Stimulated activated naive CD4-positive, alpha-beta T cell (primary cell): ENCODE measurements at places on chromosomes 2 and 18.

- DNase-seq = no peak
These were observed 76.8 kb downstream of the ALPK2 start for GRCh38 chr18:58552057-58552461.

GRCh38 chr2:127563458-127564428 lies 28.3 kb downstream of the MYO7B start:
- no peak for DNase-seq

DNA sequence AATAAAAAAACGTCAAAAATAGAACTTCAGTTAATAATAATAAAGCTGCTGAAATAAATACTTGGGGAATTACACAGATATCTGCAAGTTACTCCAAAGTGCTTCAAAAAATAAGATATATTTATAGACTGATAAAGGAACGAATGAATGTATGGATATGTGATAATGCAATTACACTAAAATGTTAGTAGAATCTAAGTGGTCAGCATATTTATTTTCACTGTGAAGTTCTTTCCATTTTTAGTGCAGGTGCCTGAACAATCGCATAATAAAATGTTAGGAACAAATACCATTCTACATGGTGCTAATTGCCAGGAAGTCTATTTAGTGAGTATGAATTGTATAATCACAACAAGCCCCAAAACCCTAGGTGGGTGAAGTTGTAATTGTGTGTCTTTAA lies 169.6 kb upstream of the RGPD4 start:
- no peak for DNase-seq

GRCh38 chr2:226658555-226658954 lies 141.1 kb downstream of the IRS1 start:
- DNase-seq = no peak

DNA sequence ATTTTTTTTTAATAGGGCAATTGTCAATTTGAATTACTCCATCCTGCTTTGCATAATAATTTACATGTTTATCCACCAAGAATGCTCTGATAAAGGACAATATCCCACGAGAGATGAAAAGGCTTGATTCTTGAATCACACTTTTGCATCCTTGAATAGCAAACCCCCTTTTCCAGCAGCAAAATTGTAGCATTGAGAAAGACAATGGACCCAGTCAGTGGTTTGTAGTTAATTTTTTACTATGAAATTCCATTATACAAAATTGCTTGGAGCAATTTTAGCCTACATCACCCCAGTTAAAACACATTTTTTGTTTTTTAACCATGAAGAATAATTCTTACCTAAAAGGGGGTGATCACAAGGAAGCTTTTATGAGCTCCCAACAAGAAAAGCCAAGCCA lies 255.1 kb downstream of the RND3 start:
- no peak for DNase-seq

- DNase-seq = no peak
These were observed 149.0 kb upstream of the KCTD1 start for GRCh38 chr18:26697186-26697884.

- no peak for DNase-seq
These were observed 317.0 kb downstream of the GALR1 start for GRCh38 chr18:77566604-77567003.

DNA sequence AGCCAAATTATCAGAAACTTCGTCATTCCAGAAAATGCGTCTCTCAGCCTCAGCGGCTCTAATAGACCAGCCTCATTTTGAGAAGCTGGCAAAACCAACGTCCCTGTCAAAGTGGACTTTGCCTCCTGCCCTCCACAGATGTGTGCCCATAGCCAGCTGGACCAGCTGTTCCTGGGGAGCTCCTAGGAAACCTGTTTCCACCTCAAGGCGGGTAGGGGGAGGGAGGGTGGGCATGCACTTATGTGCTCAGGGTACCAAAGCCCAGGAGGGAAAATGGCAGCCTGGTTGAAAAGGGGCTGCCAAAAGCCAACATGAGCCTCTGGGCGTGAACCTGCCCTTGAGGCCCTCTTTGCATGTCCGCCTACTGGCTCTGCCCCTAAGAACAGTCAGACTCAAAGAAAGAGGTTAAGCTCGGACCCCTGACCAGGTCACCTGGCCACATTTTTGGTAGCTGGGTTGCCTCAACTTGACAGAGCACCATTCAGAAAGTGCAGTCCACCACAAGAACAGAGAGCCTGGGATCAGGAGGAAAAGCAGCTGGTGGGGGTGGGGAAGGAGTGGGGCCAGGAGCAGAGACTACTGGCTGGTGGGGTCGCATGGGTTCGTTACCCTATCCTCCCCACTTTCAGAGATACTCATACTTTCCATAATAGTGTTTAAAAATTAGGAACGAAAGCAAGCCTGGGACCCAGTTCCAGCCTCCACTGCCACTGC lies 3.5 kb downstream of the PER2 start:
- no peak for DNase-seq

DNA sequence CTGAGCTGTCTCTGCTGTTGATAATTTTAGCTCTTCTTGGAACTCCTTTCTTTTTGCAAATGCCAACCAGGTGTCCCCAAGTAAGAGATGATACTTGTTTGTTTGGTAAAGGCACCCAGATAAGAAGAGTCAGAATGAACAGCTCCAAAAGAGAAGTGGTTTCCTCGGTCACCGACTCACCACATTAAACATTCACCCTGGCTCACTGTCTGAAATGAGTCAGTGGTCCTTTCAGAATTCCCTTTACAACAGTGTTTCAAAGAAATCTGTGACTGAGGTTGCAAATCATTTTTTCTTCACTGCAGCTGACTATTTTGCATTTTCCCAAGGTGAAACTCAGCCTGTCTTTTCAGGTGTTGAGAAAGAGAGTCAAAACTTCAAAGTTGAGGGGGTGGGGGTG lies 16.2 kb upstream of the CXCR4 start:
- DNase-seq = peak; percentile 53

- DNase-seq = no peak
These were observed 1202.8 kb downstream of the CNTNAP5 start for GRCh38 chr2:125227843-125228392.

GRCh38 chr2:85434696-85435095 lies 16.2 kb downstream of the SH2D6 start:
- no peak for DNase-seq

DNA sequence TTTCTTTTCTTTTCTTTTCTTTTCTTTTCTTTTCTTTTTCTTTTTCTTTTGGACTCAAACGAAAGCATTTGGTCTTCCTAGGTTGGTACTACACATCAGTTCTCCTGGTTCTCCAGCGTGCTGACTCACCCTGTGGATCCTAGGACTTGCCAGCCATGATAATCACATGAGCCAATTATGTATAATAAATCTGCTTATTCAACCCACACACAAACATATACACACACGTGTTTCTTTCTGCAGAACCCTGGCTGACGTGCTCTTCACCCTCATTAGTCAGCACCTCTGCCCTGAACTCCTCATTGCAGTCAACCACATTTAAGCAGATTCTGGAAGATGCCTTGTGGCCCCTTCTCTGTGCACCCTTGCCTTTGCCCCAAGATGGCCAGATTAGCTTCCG lies 162.4 kb upstream of the MYT1L start:
- no peak for DNase-seq

- no peak for DNase-seq
These were observed 950.3 kb downstream of the TSN start for GRCh38 chr2:122705746-122706145.

DNA sequence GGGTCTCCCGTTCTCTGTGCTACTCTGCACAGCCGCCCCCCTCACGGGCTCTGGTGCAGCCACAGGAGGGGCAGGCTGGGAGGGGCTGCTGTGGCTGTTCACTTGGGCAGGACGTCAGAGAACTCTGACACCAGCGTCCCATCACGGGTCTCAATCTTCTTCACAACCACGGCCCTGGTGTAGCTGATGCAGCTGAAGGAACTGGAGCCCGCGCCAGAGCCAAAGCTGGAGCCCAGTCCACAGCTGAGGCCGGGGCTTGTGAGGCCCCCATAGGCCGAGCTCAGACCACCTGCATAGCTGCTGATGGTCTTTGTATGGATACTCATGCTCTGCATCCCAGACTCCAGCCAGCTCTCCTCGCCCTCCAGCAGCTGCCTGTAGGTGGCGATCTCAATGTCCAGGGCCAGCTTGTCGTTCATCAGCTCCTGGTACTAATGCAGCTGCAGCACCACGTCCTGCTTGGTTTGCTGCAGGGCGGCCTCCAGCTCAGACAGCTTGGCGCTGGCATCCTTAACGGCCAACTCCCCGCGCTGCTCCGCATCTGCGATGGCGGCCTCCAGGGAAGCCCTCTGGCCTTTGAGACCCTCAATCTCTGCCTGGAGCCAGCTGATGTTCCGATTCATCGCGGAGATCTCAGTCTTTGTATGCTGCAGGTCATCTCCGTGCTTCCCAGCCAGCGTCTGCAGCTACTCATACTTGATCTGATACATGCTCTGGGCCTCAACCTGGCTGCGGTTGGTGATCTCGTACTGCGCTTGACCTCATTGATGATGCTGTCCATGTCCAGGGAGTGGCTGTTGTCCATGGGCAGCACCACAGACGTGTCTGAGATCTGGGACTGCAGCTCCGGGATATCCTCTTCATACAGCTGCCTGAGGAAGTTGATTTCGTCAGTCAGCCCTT lies 7.4 kb upstream of the DUSP19 start:
- DNase-seq = no peak

- DNase-seq = no peak
These were observed 37.2 kb upstream of the RTN4 start for GRCh38 chr2:55087501-55087900.

DNA sequence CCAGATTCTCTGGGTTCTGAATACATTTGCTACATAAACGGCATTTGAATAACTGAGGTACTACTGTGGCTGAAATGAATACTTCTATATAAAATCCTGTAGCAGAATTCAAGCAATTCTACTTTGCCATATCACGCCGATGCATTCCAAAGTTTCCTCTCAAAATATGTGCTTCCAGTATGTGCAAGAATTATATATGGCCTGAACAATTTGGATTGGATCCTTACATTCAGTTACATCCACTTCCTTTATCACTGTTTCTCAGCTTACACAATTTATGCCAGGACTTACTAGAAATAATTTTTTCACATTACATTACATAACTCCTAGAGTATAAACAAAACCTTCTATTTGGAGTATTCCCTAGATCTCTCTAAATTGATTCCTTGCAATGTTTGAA lies 46.3 kb upstream of the STAT4 start:
- DNase-seq = no peak

DNA sequence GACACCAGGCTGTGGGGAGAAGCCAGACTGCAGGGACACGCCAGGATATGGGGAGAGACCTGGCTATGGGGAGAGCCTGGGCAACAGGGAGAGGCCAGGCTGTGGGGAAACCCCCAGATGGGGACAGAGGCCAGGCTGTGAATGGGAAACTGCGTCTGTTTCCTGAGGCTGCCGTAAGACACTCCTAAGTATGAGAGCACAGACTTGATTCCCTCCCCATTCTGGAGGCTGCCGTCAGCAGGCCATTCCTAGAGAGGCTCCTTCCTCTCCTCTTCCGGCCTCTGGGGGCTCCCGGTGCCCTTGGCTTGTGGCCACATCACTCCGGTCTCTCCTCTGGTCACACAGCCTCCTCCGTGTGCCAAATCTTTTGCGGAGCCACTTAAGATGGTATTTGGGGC lies 32.3 kb downstream of the ADI1 start:
- no peak for DNase-seq

DNA sequence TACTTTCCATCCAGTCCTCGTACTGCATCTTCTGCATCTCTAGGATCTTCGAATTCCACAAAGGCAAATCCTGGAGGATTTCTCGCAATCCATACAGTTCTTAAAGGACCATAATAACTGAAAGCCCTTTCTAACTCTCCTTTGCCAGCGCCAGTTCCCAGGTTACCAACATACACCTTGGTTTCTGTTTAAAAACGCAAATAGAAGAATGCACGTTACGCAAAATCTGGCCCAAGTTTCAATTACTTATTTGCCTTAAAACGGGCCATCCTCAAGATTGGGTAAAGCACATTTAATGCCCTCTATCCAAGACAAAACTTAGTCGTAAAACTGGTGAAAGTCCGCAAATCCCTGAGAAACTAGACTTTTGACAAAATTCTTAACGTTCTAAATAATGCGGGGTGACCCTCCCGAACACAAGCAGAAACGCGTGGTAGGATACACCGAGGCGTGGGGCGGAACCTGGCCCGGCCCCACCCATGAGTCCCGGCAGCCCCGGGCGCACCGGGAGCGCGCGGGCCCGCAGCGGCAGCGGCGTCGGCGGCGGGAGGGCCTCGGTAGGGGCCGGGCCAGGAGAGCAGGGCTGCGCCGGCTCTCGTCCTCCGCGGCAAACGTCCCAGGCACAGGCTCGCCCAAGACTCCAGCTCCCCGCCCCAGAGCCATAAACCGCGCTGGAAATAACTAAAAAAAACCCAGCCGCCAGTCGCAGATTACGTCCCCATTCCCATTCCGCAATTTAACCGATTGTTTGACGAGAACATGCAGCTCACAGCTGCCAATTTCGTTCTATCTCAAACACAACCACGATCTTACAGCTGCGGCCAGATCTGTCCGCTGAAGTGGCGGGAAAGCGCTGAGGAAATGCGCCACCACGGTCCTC lies 910 bp downstream of the SRSF7 start:
- DNase-seq = peak; percentile 72

DNA sequence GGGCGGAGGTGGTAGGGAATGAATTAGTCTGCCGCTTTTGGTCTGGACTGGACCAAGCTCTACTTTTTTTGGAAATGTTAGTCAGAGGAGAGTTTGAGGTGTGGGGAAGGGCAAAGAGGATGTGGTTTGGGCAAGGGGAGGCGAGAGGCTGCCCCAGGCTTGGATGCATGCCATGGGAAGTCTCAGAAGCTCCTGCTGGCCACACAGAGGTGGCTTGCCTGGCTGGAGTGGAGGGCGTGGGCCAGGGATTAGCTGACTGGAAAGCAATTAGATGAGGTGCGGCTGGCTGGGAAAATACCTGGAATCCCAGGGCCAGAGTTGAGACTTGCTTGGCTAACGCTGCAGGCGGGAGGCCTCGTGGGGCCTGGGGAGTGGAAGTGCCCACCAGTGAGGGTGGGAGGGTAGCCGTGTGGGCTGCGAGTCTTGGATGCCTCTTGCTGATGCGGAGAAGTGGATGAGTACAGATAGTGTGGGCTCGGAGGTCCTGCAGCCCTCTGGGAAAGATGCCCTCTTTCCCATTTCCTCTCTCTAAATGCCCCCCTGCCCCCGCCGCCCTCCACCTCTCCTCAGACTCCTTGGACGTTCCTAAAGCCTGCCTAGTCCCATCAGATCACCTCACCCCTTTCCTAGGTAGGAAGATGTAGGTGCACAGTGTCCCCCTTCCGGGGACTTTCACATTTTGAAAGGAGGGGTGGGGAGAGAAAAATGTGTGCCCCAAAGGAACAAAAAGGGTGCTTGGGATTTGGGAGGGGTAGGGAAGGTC lies 117.6 kb downstream of the SMAD7 start:
- DNase-seq = no peak
